ENCODE measurements at places on chromosomes 1 and 21. TPM values are rescaled to one million over a fixed set of nuclear protein-coding genes. Genes with fewer than 3 reads are reported as not detected.

SYT6 gene
- not detected for total RNA-seq

PIAS3 gene
- 8.1 TPM for total RNA-seq

ATP6V1G3 gene
- total RNA-seq = not detected

TRIM46 gene
- not detected for total RNA-seq

ITSN1 gene
- 36.1 TPM for total RNA-seq

CCDC190 gene
- total RNA-seq = not detected

ANGPTL3 gene
- not detected for total RNA-seq

OPTC gene
- total RNA-seq = not detected

ARHGAP30 gene
- total RNA-seq = not detected

ADORA3 gene
- not detected for total RNA-seq

B3GALT5 gene
- 12.1 TPM for total RNA-seq

FRRS1 gene
- total RNA-seq = 7.2 TPM

ST6GALNAC5 gene
- total RNA-seq = not detected

TLR5 gene
- total RNA-seq = not detected

LINGO4 gene
- not detected for total RNA-seq

PRAMEF8 gene
- not detected for total RNA-seq

TMEM269 gene
- total RNA-seq = not detected

CLCNKB gene
- not detected for total RNA-seq

KCNN3 gene
- total RNA-seq = not detected

CA6 gene
- total RNA-seq = not detected

TTLL7 gene
- 0.67 TPM for total RNA-seq

OR2L8 gene
- total RNA-seq = not detected

LRRC38 gene
- total RNA-seq = not detected

B3GALT2 gene
- not detected for total RNA-seq

OR2T11 gene
- total RNA-seq = not detected
